ENCODE measurements at places on chromosomes 5 and 9. TPM values are rescaled to one million over a fixed set of nuclear protein-coding genes. Genes with fewer than 3 reads are reported as not detected.

HRH2 gene
- total RNA-seq = 0.29 TPM

GPSM1 gene
- total RNA-seq = 28.2 TPM

BAG1 gene
- total RNA-seq = 38.5 TPM

NOL6 gene
- total RNA-seq = 45.4 TPM

IRX1 gene
- total RNA-seq = 22.1 TPM

SLC27A4 gene
- total RNA-seq = 27.7 TPM

LCN2 gene
- total RNA-seq = 106 TPM

- no peak for DNase-seq
These were observed 9.6 kb downstream of the NDST1 start for GRCh38 chr5:150517272-150518152.

DNA sequence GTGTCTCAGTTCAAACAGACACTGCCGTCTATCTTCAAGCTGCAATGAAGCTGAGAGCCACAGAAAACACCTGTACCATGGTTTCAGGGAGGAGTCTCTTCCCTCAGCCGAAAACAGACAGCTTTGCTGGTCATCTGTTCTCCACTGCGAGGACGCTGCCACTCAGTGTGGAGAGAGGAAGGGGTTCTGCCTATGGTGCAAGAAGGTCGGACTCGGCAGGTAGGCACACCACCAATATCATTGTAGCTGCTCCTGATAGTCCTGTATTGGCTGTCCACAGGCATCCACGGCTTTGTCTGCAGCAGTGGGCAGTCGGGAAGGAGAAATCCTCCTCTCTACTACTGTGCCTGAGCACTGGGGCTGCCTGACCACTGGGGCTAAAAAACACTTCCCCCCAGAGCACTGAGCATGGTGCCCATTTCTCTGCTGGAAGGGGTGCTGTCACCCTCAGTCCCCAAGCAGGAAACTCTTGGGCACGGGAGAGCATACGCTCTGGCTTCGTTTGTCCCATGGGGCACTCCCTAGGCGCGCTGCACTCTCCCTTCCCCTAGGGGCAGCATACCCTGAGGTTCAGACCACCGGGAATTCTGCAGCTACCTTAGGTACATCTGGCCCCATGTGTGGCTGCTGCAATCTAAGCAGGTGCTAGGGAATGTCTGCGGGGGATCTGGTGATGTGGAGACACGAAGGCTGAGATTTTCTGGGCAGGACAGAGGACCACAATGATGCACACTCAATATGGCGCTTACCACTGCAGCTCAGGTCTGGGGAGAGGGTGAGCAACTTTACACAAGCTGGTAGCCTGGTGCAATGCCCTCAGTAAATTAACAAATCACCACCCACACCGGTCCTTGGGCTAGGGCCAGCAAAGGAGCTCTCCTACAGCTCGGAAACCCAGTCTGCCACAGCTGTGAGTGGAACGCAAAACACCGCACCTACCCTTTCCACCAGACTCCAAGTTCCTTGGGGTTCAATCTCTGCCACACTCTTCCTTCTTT lies 880.9 kb upstream of the SEMA6A start:
- DNase-seq = no peak

GRCh38 chr5:143435210-143435657 lies 31.7 kb upstream of the NR3C1 start:
- peak; percentile 48 for DNase-seq

- no peak for DNase-seq
These were observed 31.6 kb downstream of the CD180 start for GRCh38 chr5:67164856-67165525.

DNA sequence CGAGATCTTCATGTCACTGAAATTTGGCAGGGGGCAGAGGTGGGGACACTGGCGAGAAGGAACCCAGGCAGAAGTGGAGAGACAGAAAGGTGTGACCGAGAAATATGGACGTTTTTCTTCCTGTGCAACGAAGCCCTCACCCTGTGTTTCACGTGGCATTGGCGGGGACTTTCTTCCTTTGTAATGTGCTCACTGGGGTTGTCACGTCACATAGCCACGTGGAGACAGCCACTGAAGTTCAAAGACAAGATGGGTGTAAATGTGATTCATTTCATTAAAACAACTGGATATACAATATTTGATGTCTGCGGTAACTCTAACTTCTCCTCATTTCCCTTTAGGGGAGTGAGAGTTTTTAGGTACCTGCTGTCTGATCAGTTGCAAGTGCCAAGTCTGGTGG lies 225.7 kb downstream of the FSTL4 start:
- no peak for DNase-seq

DNA sequence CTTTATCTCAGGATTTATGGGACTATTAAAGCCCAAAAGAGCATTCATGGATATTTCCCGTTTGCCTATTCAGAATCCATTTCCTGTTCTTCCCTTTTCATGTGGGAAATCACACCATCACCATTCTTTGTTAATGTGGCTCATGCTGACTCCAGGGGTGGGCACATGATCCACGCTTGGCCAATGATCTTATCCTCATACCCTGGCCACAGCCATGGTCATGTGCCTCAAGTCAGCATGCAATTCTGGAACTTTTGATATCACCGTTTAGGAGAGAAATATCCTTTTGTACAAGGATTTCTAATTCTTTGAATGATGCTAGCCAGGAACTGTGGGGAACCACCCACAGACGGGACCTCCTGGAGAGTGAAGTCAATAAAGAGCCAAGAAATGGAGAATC lies 272.2 kb downstream of the PRELID2 start:
- DNase-seq = no peak

- no peak for DNase-seq
These were observed 25.1 kb downstream of the ERGIC1 start for GRCh38 chr5:172858990-172859811.

- DNase-seq = no peak
These were observed 27.0 kb downstream of the ADRA1B start for GRCh38 chr5:159943326-159943725.

- DNase-seq = no peak
These were observed 12.0 kb upstream of the CPLX2 start for GRCh38 chr5:175859422-175859821.

- DNase-seq = no peak
These were observed 169.6 kb downstream of the SLC12A2 start for GRCh38 chr5:128253161-128253560.

GRCh38 chr9:116178481-116179211 lies 25.1 kb downstream of the PAPPA start:
- no peak for DNase-seq

DNA sequence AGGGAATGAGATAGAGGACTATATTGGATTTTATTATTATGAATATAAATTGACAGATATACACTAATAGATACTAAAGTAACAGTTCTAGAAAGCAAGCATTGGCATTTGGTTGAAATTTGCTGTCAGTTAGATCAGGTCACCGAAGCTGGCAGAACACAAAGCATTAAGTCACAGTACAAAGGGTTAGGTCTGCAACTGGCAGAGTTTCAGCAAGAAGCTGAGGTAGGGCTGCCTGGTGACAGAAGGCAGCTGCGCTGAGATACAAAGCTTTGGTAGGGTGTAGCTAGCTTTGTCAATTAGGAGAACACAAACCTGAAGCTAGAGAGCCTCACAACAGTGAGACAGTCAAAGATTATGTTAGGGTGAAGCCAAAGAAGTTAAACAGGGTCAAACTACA lies 6.3 kb upstream of the CSNK1G3 start:
- DNase-seq = no peak

DNA sequence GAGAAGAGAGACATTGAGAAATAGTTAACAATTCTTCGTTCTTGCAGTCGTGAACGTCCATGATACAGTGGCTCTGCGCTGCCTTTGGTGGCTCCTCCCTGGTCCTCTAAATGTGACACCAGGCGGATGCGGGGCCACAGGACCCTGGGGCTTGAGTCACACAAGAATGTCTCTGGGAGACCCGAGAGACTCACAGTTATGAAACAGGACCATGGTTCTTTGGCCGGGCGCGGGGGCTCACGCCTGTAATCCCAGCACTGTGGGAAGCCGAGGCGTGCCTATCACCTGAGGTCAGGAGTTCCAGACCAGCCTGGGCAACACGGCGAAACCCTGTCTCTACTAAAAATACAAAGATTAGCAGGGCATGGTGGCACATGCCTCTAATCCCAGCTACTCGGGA lies 767 bp upstream of the ZDHHC11 start:
- no peak for DNase-seq

DNA sequence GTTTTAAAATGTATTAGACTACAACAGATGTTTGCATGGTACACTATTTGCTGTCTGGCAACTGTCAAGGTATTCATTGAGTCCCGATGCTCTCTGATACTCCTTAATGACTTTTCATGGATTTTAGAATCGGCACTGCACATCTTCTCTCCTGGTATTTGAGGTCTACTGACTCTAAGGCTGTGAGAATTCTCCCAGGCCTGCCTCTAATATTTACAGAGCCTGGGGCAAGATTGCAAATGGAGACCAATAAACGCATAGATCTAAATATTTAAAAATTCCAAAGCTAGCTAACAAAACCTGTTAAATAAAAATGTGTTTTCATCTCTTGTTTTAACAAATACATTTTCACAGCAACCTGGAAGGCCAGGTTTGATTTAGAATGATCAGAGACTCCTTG lies 291.4 kb upstream of the RFX3 start:
- no peak for DNase-seq

DNA sequence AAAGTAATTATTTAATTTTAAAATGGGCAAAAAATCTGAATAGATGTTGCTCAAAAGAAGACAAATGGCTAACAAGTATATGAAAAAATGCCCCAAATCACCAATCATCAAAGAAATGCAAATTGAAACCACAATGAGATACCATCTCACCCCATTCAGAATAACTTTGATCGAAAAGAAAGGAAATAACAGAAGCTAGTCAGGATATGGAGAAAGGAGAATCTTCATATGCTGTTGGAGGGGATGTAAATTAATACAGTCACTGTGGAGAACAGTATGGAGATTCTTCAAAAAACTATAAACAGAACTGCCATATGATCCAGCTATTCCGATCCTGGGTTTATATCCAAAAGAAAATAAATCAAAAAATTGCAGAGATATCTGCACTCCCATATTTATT lies 418.5 kb upstream of the RGMB start:
- DNase-seq = no peak

DNA sequence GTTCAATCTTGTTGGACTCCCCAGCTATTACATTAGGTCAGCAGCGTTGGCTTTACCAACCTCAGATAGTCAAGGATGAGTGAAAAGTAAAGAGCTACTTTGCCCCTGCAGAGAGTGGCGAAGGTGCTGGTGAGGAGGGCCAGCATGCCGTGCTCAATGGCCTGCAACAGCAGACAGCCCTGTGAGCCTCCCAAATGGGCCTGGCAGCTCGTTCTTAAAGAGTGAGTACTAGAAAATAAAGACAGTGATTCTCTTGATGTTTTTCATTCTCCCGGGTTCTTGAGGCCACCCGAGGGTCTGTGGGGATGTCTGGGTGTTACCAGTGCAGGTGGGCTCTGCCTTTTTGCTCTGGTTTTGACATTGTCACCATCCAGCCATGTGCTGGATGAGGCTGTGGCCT lies 16.2 kb downstream of the GADD45G start:
- no peak for DNase-seq

- no peak for DNase-seq
These were observed 176.9 kb upstream of the WWC1 start for GRCh38 chr5:168114444-168115017.

GRCh38 chr5:139880416-139881142 lies 85.0 kb downstream of the PSD2 start:
- no peak for DNase-seq

GRCh38 chr9:34457266-34458012 lies 931 bp downstream of the FAM219A start:
- DNase-seq = no peak

DNA sequence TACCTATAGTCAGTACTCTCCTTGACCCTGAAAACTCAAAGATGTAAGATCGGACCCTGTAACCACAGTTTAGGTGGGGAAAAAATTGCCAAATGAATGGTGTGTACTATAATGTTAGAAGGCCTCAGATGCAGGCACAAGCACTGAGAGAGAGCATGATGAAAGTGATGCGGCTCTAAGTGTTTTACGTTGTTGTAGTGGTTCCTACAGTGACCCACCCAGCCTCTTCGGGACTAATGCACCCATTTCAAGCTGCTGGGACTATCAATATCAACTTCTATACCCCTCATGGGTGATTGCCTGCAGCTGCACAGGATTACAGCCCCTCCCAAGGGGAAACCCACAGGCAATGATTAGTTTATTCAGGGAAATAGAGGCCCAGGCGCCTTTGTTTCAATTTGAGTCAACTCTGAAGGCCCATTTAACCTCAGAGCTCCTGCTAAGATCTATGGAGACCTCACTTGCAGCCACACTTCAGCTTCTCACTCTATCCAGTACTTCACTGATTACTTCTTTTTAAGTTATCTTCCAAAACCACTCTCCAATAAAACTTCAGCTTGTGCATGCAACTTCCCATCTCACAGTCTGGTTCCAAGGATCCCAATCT lies 340.7 kb downstream of the NR2F1-AS1 start:
- no peak for DNase-seq

- DNase-seq = no peak
These were observed 71.5 kb upstream of the SAP30L start for GRCh38 chr5:154374264-154374663.

DNA sequence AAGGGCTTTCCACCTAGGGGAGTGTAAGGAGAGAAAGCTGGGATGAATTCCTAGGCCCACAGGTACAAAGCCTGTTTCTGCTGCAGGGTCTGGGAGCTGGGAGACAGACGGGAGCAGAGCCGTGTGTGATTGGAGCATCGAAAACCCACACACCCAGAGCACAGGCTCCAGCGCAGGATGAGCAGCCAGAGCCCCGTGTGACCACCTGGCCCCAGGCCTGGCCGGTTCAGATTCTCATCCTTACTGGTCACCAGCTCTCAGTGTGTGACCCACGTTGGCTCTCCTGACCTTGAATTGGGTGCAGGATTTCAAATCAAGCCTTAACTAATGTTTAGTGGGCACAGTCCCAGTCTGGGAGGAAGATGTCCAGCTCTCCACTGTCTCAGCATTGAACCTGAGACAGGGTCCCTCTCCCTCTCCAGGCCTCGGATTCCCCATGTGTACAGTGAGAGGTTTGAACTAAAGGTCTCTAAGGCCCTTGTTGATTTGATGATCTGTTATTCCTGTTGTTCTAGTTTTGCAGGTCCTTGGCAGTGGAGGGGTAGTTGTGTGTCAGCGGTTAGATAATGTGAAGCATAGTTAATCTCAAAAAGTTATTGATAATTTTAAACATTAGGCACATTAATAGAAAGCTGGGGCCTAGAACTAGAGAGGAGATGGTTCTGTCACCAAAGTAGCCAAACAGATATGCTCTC lies 50.1 kb downstream of the PPARGC1B start:
- no peak for DNase-seq

DNA sequence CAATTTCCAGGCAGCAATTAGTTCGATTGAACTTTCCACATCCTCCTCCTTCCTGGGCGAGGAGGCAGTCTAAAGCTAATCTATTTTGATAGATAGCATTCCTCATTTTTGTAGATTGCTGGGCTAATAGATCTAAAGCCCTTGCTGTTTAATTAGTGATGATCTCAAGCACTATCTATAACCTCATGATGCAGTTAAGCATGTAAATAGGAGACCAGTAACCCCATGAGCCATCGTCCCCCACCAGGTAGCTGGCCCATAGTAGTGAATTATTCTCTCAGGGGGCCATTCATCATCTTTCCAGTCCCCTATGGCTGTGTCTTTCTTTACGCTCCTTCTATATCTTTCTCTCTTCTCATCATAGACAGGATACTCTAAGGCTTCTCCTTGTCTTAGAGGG lies 14.9 kb downstream of the CEL start:
- no peak for DNase-seq

- DNase-seq = no peak
These were observed 23.1 kb upstream of the SPTLC1 start for GRCh38 chr9:92138157-92138959.
